ENCODE measurements at places on chromosomes 5 and 9.

GRCh38 chr5:15610216-15610615, 110.2 kb downstream of the FBXL7 start:
- DNase-seq = no peak

DNA sequence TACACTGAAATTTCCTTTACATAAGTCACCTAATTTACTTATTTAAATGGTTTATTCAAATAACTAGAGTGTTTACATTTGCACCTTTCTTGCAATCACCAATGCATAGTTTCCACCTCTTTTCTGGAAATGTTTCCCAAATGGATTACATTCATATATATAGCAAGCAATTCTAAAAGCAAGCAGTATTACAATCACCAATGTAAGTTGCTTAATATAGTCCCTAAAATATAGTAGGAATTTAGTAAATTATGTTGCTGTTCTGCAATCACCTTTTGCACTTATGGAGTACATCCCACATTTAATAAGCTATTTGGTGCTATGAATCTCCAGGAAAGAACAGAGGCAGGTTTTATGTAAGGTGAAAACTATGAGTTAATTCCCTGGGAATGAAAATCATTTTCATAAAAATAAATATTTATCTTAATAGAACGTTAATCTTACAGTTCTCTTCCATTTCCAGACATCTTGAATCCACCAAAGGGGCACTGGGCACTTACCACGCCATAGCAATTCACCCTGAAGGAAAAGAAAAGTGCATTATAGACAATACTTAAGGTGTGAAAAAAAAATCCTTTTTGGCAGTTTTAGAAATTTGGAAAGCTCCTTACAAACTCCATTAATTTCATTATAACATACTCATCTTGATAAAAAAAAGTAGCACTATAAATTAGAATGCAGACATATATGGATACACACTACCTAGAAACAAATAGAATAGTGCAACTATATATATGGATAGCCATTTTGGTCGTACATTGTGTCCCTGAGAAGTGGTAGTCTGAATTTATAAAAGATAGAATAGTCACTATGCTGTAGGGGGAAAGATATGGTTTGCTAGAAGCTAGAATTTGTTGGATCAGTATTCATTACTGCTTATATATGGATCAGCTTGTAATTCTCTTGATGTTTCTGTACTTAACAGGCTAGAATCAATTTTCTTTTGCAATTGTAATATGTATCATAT, 47.1 kb downstream of the ALDH1A1 start:
- no peak for DNase-seq

DNA sequence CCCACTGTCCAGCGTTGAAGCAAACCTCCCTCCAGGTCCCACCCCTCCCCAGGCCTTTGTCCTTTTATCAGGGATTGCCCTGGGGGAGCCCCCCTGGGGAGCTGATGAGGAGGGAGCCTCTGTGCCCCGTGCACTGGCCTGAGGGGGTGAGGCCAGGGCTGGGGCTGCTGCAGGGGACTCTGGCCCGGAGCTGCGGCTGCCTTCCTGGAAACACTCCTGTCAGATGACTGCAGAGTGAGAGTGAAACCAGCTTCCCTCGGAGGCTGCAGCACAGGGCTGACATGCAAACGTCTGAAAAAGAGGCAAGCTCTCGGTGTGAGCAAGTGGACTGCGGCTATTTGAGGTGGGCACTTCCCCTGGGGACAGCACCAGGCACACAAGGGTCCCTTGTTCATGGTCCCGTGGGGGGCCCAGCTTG, 4.6 kb upstream of the TRAF2 start:
- DNase-seq = peak; percentile 26

DNA sequence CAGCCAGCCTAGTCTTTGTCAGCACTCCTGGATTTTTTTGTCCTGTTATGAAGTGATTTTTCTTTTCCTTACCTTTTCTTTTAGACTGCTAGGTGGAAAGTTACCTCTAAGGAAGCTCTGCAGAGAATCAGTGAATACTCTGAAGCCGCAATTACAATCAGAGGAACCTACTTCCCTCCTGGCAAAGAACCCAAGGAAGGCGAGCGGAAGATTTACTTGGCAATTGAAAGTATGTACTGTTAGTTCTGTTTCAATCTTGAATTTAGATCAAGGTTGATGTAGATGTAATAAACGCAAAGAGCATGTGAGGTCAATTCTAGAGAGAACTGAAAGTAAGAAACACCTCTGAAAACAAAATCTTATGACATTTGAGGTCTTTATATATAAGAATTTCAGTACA, 27.0 kb upstream of the C5orf24 start:
- DNase-seq = no peak

DNA sequence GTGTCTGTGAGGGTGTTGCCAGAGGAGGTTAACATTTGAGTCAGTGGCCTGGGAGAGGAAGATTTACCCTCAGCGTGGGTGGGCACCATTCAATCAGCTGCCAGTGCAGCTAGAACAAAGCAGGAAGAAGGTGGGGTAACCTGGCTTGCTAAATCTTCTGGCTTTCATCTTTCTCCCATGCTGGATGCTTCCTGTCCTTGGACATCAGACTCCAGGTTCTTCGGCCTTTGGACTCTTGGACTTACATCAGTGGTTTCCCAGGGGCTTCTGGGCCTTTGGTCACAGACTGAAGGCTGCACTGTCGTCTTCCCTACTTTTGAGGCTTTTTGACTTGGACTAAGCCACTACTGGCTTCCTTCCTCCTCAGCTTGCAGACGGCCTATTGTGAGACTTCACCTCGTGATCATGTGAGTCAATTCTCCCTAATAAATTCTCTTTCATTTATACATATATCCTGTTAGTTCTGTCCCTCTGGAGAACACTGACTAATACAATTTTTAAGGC, 38.1 kb downstream of the PBX3 start:
- peak; percentile 2 for DNase-seq

GRCh38 chr9:81374459-81375186, 314.7 kb downstream of the TLE1 start:
- no peak for DNase-seq

DNA sequence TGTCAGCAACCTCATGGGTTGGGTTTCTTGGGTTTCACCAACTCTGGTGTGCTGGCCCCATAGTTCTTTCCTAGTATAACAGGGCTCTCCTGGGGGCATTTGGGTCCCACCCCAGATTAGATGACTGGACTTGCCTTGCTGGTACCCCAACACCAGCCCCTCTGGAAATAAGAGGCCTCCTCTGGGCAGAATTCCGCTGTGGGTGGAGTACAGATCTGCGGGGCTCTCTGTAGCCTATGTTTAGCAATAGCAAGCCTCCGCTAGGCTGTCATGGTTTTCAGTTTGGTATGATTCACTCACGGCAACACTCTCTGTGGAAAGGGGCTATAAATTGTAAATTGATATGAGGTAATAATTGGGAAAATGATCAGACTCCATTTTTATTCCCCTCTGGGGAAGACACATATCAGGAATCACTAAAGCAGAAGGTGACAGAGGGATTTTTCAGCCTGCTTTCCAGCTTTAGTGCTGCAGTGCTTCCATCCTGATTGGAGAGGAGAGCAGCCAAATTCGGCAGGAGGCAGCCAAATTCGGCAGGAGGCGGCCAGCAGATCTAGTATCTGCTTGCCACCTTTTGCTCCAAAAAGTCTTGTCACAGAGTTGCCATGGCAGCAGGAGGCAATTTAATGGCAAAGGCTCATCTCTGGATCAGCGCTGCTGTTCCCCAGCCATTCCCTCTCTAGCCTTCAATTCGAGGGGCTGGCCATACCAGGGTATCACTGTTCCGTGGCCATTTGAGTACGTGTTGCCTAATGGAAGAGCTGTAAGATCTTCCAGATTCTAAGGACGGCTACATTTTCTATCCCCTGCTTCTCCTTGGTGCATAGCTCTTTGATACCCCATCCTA, 84.6 kb downstream of the SLC44A1 start:
- DNase-seq = no peak

GRCh38 chr5:171712616-171713015, 73.0 kb upstream of the SMIM23 start:
- DNase-seq = no peak

DNA sequence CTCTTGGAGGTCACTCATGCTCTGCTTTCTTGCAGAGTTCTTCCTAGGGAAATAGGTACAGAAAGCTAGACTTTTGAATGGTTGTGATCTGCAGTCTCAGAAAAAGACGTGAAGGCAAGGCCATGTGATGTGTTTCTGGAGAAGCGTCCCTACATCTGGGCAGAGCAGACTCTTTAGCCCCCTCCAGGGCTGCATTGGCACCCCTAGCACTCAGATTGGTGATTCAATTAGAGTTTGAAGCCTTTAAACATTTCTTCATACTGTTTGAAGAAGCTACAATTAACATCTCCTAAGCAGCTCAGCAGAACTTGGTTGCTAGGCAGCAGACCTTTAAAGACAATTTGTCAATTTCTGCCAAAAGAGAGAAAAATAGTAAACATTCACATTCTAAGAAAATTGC, 21.6 kb downstream of the JADE2 start:
- no peak for DNase-seq

GRCh38 chr5:39100851-39101396, 26.7 kb upstream of the RICTOR start:
- DNase-seq = peak; percentile 14

- DNase-seq = no peak
Measured at GRCh38 chr5:78972654-78973428, 12.3 kb downstream of the ARSB start.

GRCh38 chr5:109721741-109722140, 32.0 kb downstream of the MAN2A1 start:
- no peak for DNase-seq

DNA sequence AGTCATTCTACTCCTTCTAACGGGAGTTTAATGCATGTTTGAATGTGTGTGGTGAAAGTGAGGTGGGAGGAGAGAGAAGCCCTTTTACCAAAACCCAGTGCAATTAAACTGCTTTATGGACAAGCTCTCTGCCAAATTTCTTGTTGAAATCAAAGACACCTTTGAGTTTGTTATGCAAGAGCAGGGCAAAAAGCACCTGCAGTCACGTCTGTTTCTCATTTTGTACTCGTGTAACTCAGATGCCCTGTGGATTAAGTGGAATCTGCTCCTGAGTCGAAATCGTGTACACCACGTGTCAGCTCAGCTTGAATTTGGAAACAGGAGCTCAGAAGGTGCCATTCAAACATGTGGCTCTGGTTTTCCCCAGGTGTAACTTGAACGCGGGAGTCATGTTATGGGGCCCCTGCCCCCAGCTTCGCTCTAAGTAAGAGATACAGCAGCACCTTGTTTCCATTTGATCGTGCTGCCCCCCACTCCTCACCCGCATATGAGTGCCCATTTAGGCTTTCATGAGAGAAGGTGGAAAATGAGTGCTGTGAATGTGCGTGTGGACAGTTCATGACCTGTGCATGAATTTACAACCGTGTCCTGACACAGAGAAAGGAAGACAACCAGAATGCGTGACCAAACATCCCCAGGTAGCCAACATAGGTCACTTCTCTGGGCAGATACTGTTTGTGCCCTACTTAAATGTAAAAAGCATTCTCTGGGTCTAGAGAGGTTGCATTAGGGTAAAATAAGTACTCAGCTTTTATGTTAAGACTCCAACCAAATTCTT, 347.0 kb upstream of the SLC30A5 start:
- DNase-seq = no peak

GRCh38 chr5:42767491-42768105, 11.0 kb downstream of the CCDC152 start:
- DNase-seq = peak; percentile 43

DNA sequence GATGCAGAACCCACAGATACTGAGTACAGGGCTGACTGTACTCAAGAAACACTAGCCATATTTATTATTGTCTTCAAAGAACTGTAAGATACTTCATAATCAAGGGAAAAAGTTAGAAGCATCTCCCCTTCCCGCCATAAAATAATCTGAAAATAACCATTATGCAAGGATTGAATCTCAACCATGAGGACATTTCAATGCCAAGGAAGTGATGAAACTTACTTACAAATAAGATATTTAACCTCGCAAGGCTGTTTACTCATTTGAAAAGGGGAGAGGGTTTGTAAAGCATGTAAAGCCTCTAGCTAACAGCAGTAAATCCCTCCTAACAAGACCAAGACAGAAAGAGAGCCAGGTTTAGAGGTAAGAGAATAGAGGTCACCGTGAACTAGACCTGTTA, 6.3 kb downstream of the MYO10 start:
- no peak for DNase-seq

- no peak for DNase-seq
Measured at GRCh38 chr5:66436721-66437120, 159.5 kb upstream of the MAST4 start.

- DNase-seq = no peak
Measured at GRCh38 chr5:126995039-126995438, 35.3 kb downstream of the MARCHF3 start.

DNA sequence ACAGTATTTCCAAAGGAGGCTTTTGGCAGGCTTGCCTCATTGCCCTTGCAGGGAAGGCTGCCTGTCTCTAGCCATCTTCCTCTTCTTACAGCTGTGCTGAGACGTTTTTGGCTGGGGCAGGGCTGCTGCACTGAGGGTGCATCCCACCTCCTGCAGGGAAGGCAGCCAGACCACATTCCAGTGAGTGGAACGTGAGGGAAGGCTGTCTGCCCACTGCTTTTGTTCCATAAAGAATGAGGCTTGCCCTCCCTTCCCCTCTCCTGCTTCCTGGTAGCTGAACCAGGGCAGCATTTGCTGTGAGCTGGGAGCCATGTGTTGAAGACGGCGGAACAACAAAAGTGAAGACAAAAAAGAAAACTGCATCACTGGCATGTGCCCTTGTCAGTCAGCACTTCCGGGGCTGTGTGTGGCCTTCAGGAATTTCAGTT, 16.8 kb downstream of the MGAT1 start:
- no peak for DNase-seq

- no peak for DNase-seq
Measured at GRCh38 chr5:38466424-38467189, 89.8 kb downstream of the LIFR start.

DNA sequence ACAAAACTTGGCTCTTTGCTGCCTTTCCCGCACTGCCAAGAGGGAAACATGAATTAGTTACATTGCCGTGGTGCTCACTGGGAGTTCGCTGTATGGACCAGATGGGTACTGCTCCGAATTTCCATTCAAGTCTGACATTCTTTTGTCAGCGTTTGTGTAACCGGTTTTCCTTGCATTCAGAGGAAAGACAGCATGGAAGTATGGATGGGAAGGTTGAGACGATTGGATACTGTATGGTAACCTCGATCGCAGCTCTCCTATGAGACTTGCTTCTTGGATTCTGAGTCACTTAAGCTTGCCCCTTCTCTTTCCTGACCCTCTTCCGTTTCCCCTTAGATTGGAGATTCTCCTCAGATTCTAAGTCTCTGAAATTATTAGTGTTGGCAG, 625 bp upstream of the UBLCP1 start:
- DNase-seq = peak; percentile 28

All from CD4-positive, alpha-beta T cell treated with Interferon alpha-2 for 1 hour (primary cell).